ENCODE measurements at places on chromosomes 5 and 9.
A peak's percentile ranks its signal among the peaks of the same experiment; 100 is the strongest.

DNA sequence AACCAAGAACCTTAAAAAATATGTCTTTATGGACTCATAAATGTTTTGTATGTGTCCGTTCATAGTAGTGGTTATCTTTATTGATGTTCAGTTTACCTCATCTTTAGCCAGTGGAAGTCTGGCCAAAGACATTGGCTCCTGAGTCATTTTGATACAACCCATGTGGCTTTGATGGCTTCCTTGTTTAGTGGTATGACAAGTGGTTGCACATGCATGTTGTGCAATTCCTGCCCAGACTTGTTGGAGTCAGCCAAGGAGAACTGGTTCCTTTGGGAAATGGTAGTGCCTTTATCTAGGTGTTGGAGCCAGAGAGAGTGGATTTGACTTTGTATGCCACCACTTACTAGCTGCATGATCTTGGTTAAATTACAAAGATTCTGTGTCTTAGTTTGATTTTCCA lies 94.3 kb downstream of the RPS23 start:
- DNase-seq: no peak

GRCh38 chr5:158616707-158617106 lies 483.0 kb downstream of the EBF1 start:
- no peak for DNase-seq

DNA sequence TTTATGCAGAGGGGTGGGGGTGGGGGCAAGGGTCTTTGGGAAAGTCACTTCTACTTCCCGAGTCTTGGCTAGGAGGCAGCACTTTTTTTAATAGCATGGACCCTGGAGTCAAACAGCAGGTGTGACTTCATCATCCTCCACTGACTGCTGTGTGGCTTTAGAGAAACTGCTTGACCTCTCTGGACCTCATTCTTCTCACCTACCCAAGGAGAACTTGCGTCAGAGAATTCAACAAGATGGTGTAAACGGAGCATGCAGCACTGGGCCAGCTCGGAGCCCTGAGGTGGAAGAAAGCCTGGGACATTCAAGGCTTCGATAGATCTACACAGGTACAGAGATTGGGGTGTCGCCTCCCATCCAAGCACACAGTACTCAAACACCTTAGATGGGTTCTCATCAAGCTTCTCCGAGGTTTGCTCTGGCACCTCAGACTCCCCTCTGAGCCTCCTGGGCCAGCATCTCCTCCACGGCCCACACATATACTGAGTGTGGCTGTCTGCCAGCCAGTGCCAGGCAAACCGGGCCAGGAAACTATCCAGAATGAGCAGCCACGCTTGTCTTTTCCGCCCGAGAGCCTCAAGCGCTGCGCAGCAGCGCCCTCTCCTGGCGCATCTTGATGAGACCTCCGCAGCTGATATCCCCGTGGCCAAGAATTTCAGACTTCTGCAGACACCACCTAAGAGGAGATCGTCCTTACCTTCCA lies 4.6 kb upstream of the SLC25A48 start:
- peak; percentile 65 for DNase-seq

DNA sequence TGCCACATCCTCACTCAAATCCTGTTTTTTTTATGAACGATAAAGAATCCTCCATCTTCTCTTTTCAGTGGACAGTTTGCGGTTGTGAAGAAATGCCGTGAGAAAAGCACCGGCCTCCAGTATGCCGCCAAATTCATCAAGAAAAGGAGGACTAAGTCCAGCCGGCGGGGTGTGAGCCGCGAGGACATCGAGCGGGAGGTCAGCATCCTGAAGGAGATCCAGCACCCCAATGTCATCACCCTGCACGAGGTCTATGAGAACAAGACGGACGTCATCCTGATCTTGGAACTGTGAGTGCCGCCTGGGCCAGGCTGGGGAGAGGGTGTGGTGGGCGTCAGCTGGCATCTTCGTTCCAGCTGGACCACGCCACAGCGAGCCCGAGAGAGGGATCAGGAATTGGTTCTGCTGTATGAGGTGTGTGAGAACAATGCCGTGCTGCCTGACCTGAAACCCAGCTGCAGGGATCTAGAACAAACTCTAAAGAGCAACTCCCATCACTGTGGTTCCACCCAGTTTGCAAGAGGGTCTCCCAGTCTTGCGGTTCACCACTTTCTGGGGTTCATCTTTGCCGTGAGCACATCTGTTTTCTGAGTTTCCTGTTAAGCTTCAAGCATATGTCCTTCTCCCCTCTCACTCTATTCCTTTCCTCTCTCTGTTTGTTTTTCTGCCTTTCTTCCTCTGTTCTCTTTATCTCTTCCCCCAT lies 107.4 kb downstream of the DAPK1 start:
- DNase-seq: no peak

DNA sequence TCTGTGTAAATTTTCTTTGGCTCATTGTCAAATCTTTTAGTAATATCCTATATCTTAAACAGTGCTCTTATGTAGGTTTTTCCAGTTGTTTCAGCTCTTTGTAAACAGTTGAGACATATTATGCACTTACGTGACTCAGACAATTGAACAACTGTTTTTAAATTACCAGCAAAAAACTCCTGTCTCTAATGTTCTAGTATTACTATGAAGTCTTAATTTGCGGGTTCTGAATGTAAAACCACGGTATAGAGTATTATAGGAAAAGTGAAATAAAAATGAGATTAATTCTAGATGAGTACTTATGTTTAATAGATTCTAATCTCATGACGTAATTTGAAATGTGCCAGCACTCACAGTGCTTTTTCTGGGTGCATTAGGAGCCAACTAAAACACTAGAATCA lies 136.0 kb downstream of the GDNF start:
- no peak for DNase-seq

DNA sequence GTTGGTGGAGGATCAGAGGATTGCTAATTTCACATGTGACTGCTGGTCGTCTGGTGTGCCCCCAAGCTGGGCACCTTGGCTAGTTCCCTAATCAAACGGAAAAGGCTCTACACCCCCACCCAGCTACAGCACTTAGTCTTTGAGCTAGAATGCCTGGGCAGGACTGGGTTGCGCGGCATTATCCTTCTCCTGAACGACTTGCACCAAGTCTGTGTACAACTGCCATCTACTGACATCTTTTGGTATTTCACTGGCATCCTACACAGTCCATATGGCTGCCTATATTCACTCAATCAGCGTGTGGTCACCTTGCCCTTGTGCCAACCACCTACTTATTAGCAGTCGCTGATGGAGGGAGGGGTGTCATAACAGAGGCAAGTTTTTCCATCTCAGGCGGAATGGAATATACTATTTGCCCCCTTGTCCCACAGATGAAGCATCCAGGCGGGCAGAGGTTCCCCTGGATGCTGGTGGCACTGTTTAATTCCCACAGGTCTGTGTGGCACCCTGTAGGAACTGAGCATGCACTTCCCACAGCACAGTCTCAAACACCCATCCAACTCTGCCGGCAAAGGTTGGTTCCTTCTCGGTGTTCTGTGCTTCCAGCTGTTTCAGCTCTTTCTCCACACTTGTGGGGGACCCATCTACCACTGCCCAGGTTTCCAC lies 150.1 kb downstream of the OSTF1 start:
- DNase-seq: peak; percentile 74

- DNase-seq: no peak
Observed at GRCh38 chr9:131296460-131296859, 6.9 kb downstream of the PLPP7 start.

- DNase-seq: peak; percentile 31
Observed at GRCh38 chr9:127123064-127123890, 842 bp upstream of the ANGPTL2 start.

GRCh38 chr5:137714946-137715345 lies 20.9 kb downstream of the KLHL3 start:
- no peak for DNase-seq

DNA sequence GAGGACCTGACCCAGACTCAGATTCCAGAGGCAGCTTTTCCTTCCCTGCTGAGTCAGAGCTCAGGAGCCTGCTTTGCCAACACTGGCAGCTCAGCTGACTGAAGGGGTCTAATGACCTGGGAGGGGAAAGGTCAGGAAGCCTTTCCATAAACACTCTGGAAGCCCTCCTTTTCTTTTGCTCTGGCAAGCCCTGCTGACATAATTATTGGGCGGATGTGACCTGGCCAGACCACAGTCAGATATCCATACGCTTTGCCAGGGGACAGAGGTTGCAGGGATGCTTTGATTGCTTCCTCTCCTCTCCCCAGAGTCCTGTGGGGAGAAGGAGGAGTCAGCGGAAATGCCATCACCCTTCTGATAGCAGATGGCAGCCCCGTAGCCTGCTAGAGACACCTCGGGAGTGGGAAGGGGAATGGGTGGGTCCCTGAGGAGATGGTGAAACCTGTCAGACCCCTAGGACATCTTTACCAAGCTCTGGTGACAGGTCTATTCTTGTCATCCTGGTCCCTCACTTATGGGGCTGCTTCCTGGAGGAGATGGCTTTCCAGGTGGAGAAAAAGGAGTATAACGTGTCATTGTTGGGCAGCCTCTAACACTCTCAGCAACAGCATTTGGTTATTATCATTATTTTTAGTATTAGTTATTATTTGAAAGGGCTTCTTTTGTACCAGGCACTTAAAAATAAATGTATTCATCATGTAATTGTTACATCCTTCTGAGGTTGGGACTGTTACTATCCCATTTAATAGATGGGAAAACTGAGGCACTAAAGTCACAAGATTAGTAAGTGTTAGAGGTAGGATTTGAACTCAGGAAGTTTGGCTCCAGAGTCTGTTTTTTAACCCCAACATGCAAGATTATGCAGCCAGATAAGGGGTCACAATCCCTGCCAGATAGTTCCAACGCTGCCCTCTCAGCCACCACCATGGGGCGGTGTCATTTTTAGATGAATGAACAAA lies 11.6 kb downstream of the COL27A1 start:
- no peak for DNase-seq

DNA sequence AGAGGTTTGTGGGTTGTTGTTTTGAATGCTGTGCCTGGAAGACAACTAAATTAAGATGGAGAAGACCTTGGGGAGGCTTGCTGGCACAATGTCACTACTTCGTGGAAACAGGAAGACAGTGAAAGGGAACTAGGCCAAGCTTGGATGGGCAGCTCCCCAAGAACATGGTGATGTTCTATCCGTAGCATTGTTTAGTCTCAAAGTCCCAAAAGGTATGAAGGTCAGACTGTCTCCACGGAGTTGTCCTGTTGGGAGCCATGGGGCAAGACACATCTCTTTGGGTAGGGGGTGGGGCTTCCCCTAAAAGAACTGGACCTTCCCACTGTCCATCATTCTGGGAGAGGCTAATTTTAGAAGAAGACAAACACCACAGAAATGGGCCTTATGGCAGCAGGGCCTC lies 140.5 kb downstream of the ENTREP1 start:
- no peak for DNase-seq

DNA sequence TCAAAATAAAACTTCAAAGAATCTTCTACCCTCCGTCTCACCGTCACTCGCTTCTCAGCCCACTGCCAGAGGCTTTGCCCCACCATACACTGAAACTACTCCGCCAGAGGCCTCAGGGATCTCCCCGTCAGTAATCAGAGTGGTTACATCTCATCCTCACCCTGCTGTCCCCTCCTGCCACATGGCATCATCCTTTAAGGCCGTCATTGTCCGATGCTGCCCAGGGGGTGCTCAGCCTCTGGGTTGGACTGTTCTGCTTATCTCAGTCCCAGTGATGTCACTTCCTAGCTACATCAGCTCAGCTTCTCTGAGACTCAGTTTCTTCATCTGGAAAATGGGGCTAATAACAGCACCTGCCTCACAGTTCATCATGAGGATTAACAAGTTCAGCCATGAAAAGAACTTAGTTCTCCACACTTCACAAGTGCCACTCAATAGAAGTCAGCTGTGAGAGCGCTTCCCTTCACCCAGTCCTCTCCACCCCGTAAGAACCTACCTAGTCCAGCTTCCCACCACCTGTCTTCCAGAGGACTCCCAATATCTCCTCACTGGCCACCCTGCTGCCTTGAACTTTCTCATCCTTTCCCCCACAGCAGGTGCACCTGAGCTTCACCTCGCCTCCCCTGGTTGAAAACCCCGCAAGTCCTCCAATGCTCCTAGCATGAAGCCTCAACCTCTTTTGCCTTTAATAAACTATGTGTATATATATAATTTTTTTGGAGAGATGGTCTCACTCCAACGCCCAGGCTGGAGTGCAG lies 2.8 kb upstream of the IL3 start:
- no peak for DNase-seq

GRCh38 chr5:135344349-135344748 lies 54.7 kb downstream of the MACROH2A1 start:
- no peak for DNase-seq

DNA sequence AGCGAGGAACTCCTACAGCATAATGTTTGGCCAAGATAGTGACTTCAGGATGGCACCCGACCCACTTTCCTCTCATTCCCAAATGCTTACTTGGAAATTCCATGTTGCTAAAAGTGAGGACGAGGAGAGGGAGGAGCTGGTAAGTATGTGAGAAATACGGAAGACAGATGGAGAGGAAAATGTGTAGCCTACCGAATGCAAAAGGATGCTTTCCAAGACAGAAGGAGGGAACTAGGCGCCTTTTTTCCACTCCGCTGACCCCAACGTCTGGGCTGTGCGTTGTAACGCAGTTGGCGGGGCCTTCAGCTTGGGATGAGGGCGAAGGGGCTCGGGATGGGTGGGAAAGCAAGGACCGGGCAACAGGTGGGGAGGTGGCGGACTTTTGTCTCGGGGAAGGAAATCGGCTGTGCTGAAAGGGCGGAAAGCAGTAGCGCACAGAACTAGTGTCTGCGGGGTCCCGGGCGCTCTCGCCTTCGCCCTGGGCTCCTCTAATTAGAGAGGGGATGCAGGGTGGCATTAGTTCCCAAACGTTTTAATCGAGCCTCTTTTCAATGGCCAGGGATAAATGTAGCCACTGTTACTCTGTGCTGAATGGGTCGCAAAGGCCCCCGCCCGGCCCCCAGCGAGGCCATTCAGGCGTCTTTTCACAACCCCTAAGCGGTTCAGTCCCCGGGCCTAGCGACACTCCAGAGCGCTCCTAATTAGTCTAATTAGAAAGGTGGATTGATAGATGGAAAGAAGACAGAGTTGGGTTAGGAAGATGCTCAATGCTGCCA lies 12.6 kb downstream of the FOXD1 start:
- DNase-seq: no peak

DNA sequence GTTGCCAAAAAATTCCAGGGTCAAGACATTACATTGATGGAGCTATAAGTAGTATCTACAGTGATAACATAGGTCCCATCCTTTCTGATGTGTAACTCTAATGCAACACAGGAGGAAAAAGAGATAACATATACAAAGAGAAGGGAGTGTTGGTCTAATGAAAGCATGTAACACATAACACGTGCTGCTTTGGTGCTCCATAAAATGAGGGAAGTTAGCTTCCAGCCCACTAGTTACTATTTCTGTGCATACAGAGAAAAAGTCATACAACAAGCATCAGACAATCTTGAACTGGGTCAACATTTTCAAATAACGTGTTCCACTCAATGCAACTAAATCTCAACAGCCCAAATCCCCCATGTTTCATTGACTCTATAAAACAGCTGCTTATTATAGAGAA lies 11.7 kb downstream of the MLLT3 start:
- DNase-seq: peak; percentile 30

DNA sequence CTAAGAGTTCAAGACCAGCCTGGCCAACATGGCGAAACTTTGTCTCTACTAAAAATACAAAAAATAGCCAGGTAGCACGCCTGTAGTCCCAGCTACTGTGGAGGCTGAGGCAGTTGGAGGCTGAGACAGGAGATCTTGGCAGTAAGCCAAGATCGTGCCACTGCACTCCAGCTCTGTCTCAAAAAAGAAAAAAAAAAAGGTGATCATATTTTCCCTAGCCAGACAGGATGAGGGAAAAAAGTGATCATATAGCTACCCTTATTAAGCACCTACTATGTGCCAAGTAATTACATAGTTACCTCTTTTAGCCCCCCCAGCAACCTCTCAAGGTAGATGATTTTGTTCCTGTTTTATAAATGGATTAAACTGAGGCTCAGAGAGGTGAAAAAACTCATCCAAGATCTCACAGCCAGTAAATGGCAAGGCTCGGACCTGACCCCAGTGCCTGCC lies 18.1 kb upstream of the RPL26L1 start:
- no peak for DNase-seq
